ENCODE measurements at places on chromosomes 12 and 14.

DNA sequence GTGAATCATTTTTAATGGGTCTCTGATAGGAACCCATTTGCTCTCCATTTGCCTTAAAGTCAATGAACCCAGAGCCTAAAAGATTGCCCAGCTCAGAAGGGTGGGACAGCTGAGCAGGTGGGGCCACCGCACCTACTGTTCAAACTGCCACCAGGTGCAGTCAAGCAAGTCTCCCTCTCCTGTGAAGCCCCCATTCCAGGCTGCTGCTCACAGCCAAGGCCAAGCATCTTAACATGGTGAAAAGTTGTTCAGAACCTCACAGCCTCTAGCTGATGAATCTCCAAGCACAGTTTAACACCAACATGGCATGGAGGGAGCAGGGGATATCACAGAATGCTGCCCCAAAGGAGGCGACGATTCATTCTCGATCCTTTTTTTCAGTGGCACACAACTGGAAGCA is 29.5 kb downstream of the ANO2 start:
- no peak for DNase-seq

DNA sequence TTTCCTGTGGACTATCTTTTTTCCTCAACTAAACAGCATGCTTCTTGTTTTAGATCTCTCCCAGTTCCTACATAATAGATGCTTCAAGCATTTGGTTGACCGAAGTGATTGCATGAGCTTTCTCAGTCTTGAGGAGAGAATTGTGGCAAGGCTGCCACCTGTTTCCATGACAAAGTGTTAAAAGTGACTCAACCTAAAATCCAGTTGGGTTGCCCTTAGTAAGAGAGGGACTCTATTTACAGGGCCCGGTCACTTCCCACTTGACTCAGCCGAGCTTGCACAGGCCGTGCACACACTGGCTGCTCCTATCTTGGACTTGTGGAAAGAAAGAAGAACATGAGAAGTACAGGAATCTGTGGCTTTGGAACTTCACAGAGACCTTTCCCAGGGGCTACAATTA is 2.1 kb upstream of the B4GALNT3 start:
- no peak for DNase-seq

DNA sequence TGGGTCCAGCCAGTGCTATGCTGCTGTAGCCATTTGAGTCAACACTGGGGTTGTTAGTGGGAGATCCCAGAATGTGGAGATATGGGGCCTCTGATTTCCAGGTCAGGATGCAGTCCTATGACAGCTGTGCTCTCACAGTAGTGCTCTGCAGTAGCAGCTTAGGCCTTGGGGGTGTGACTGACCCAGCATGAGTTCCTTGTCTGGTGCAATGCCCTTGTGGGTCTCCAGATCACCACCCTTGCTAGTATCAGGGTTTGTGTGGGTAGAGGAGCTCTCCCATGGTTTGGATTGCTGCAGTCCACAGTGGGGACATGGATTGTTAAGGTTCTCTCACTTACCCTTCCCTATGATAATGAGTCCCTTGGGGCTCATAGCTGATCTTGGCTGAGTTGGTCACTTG is 113.7 kb downstream of the RAD51B start:
- DNase-seq = no peak

DNA sequence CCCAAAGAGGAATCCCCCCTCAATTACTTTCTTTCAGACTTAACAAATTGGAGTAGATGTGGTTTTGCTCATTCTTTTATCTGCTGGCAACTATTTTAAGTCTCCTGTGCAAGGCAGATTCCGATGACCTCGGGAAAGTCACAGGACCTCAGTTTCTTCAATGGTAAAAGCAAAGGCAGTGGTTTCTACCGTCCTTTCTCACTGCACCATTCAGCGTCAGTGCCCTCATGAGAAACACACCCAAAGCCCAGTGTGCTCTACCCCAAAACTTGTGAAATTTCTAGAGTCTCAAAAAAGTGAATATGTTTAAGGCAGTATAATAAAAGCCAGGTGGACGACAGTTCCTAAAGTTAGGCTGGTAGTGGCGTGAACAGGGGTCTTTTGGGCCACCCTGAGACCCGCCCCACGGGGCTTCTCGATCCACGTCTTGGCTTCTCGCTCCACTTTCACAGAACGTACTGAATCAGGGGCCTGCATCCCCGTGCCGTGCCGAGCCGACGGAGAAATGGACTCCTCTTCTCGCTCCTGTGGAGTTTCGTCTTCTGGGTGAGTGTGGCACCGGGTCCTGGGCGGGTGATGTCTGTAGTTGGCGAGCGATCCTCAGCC is 1.3 kb upstream of the ARHGAP5 start:
- no peak for DNase-seq

- no peak for DNase-seq
These were observed 88.8 kb downstream of the NEDD1 start for GRCh38 chr12:96995861-96996260.

DNA sequence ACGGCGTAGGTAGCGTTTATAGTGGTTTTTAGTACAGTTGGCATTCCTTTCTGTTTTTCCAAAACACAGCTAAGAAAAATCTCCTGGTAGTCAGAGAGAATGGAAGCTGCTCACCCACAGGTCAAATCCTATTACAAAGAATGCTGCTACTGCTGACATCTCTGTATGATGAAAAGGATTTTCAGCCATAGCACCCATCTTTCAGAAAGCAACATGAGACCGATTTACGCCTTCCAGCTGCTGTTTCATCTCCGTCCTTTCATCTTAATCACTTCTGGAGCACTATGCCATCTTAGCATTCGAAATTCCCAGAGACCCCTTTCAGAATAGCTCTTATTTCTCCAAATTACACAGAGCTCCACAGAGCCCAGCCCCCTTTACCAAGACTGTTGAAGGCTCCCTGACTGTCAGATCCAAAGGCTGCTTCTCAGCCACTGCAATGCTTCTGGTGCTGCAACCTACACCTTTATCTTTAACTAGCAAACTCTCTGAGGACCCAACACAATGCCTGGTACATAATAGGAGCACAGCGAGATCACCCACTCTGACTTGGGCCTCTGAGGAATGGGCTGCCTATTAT is 211.8 kb downstream of the NEDD1 start:
- no peak for DNase-seq
